ENCODE measurements at places on chromosomes 1 and 21. TPM values are rescaled to one million over a fixed set of nuclear protein-coding genes. Genes with fewer than 3 reads are reported as not detected.

The FCRL1 gene
- total RNA-seq = not detected

The SLC30A2 gene
- total RNA-seq = 0.38 TPM

The CRTC2 gene
- 37.7 TPM for total RNA-seq

The CR1L gene
- 0.15 TPM for total RNA-seq

The KCNE2 gene
- total RNA-seq = not detected

The S100A11 gene
- 2,013 TPM for total RNA-seq

The CLCA4 gene
- total RNA-seq = not detected

The VWA5B1 gene
- not detected for total RNA-seq

The AVPR1B gene
- total RNA-seq = not detected

The RHD gene
- total RNA-seq = not detected

The C8B gene
- not detected for total RNA-seq

The TAS1R1 gene
- not detected for total RNA-seq

The FCRL4 gene
- not detected for total RNA-seq

The PEAR1 gene
- total RNA-seq = 7.0 TPM

The PRR9 gene
- 0.05 TPM for total RNA-seq

The NTMT2 gene
- total RNA-seq = not detected

The RIMKLA gene
- 0.36 TPM for total RNA-seq

The LDLRAD1 gene
- not detected for total RNA-seq

The MYCBP gene
- 17.6 TPM for total RNA-seq

The GREM2 gene
- 0.09 TPM for total RNA-seq

The KLHL12 gene
- 18.4 TPM for total RNA-seq

The MYCL gene
- 1.3 TPM for total RNA-seq

The SIK1 gene
- 16.4 TPM for total RNA-seq

The TGFBR3 gene
- 7.0 TPM for total RNA-seq

The KLHDC9 gene
- total RNA-seq = 2.1 TPM

The NR1I3 gene
- not detected for total RNA-seq

The KLF17 gene
- total RNA-seq = 0.50 TPM

The OSCP1 gene
- 7.4 TPM for total RNA-seq

The ADORA3 gene
- not detected for total RNA-seq

The RGS8 gene
- total RNA-seq = not detected

The MTARC1 gene
- 8.5 TPM for total RNA-seq

The RNU1-3 gene
- total RNA-seq = 4.3 TPM

The JAK1 gene
- 215 TPM for total RNA-seq

The PIK3R3 gene
- 2.0 TPM for total RNA-seq

The PBX1 gene
- 11.9 TPM for total RNA-seq

The IVL gene
- total RNA-seq = not detected

The HUNK gene
- total RNA-seq = 1.4 TPM

The GBP4 gene
- total RNA-seq = 0.02 TPM

The FNDC5 gene
- 0.20 TPM for total RNA-seq

The MIXL1 gene
- 0.09 TPM for total RNA-seq

The F5 gene
- total RNA-seq = 0.25 TPM

The KLF18 gene
- 0.04 TPM for total RNA-seq

The LRRIQ3 gene
- total RNA-seq = 0.87 TPM

The SPRR2A gene
- total RNA-seq = not detected

The MIA3 gene
- total RNA-seq = 22.3 TPM

The VASH2 gene
- total RNA-seq = 3.0 TPM

The OR2L2 gene
- total RNA-seq = not detected

The NRIP1 gene
- 7.1 TPM for total RNA-seq

The CAMK1G gene
- 0.60 TPM for total RNA-seq

The RPAP2 gene
- 9.0 TPM for total RNA-seq

Measured in A549 treated with AZD2906 at 1 μM for 4 hours (cell line).